Germinal center (tissue), 1 donor: ENCODE measurements at places on chromosomes 11 and 22.

- DNase-seq, result no peak
Measured at GRCh38 chr11:93392867-93393266, 62.3 kb downstream of the DEUP1 start.

DNA sequence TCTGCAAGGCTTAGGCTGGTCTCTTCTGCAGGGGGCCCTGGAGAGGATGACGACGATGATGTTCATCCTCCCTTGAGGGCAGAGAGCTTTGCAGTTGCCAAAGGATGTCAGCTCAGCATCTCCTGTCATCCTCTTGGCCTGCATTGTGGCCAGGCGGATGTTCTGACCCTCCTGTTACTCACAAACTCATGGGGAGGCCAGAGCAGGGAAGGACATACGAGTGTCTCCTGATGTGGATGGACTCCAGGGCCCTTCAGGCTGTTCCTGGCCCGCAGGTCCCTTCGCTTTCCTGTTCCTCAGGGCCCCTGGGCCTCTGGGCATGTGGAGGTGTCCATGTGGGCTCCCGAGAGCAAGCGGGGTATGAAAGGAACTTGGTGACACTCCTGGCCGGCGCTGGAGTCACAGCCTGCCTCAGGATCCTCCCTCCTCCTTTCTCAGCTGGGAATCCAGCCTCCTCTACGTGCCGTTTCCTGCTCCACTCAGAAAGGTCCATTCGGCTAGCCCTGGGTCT, 8.5 kb downstream of the ADORA2A start:
- no peak for DNase-seq

DNA sequence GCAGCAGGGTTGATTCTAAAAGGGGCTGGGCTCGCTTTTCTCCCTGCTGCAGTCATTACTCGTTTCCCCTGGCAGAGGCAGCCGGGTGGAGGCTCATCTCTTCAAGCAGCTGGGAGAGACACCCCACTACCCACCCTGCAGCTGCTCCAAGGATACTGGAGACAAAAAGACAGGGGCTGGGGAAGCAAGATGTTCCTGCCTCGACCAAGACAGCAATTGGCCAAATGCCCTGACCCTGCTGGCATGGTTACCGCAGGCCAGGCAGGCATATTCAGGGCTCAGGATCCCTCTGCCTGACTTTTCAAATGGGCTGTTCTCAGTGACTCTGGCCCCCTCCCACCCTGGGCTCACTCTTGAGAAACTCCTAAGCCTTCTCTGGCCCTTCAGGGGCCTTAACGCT, 6.8 kb upstream of the RGL4 start:
- no peak for DNase-seq

DNA sequence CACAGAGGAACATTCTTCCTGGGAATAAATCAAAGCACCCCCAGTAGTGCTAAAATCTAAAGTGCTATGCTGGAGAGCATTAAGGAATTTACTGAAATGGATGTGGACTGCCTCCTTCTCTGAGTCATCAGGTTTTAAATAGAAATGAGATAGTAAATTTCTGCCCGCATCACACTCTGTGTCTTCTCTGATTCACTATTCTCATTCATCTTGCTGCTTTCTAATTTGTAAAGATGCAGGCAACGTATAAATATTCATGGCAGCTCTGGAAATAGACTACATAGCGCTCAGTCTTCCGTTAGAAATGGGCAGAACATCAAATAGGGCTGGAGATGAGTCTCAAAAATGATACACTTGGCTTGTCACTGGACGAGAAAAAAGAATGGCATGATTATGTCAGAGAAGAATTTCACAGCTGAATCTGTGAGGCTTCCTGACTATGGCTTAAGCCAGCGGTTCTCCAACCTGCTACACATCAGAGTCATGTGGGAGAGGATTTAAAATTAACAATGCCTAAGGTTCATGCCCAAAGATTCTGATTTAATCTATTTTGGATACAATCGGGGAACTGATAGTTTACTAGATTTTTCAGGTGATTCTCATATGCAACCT, 178.2 kb downstream of the LRRC4C start:
- DNase-seq, result no peak

GRCh38 chr11:95794086-95794485, 3.8 kb downstream of the CEP57 start:
- no peak for DNase-seq

DNA sequence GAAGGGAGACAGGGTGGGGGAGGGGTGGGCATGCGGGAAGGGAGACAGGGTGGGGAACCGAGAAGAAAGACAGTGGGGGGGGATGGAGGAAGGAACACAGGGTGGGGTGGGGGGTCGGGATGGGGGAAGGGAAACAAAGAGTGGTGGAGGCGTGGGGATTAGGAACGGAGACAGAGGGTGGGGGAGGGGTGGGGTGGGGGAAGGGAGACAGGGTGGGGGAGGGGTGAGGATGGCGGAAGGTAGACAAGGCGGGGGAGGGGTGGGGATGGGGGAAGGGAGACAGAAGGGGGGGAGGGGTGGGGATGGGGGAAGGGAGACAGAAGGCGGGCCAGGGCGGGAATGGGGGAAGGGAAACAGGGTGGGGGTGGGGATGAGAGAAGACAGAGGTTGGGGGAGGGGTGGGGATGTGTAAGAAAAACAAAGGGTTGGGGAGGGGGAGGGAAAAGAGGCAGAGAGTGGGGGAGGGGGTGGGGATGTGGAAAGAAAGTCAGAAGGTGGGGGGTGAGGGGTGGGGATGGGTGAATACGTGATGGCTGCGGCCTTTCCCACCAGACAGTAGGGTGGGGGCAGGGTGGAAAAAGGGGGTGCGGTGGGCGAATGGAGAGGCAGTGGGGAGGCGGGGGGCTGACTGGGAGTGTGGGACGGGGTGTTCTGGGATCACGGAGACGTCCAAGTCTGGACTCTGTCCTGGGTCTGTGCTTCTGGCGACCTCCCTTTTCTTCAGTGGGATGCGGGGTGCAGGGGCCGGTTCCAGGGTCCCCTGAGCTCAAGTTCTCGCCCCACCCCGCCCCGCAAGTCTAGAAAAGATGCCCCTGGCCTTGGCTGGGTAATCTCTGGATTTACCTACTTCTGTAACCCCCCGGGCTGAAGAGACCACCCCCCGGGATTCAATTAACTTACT, 744 bp downstream of the PRAME start:
- DNase-seq, result no peak
